Spinal cord (tissue), 10 donors: ENCODE measurements at places on chromosomes 2 and 18.
A peak's percentile ranks its signal among the peaks of the same experiment; 100 is the strongest.

- H3K4me3 ChIP-seq: no peak overlapping the region
- H3K27me3 ChIP-seq: no peaks in the 10 kb centered on the region
- no peak overlapping the region for H3K27ac ChIP-seq
- H3K36me3 ChIP-seq: no peaks in the 10 kb centered on the region
- peaks cover 3% of the 10 kb centered on the region for H3K4me1 ChIP-seq
- no peak for DNase-seq
Measured at GRCh38 chr2:134739879-134740301, 21.1 kb upstream of the TMEM163 start.

DNA sequence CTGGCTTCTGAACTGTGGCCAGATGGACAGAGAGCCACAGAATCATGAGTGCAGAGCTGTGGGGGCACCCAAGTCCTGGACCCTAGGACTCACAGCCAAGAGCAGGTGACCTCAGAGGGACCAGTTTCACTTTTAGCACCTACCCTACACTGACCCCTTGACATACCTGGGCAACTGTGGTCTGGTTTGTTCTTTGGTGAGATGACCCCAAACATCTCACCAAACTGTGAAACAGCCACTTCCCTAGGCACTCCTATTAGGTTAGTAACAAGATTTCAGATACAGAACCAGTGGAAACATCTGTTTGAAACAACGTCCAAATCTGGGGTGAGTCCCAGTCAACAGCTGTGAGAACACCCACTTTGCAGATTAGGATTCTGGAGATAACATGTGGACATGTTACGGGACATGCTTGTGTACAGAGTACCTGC is 1.9 kb upstream of the ZFP36L2 start:
- peaks cover 13% of the 10 kb centered on the region for H3K27me3 ChIP-seq
- H3K36me3 ChIP-seq: peaks cover 24% of the 10 kb centered on the region
- no peak for DNase-seq
- no peak overlapping the region for H3K4me3 ChIP-seq

DNA sequence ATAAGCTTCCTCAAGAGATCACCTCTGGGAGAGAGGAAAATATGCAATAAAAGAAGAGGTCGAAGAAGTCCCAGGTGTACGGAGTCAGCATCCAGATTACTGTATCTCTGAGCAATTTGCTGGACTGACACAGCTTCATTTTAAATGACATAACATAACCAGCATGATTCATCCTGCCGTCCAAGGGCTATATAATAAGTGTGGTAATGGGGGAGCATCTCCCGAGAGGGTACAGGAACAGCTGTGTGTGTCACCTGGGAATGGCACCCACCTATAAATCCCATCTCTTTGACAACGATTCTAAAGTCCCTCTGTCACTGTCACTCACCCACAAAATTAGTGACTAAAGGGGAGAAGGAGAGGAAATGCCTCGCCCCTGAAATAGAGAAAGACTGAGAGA is 19.3 kb upstream of the FZD7 start:
- no peak for DNase-seq
- peaks cover 6% of the 10 kb centered on the region for H3K4me1 ChIP-seq
- no peaks in the 10 kb centered on the region for H3K27me3 ChIP-seq
- no peak overlapping the region for H3K27ac ChIP-seq
- H3K36me3 ChIP-seq: no peaks in the 10 kb centered on the region
- no peak overlapping the region for H3K4me3 ChIP-seq

- peak overlapping the region; percentile 22 for H3K27ac ChIP-seq
- no peak overlapping the region for H3K4me3 ChIP-seq
- H3K36me3 ChIP-seq: no peaks in the 10 kb centered on the region
- no peak for DNase-seq
- H3K27me3 ChIP-seq: no peaks in the 10 kb centered on the region
Measured at GRCh38 chr2:239818531-239819011, 206.6 kb downstream of the NDUFA10 start.

DNA sequence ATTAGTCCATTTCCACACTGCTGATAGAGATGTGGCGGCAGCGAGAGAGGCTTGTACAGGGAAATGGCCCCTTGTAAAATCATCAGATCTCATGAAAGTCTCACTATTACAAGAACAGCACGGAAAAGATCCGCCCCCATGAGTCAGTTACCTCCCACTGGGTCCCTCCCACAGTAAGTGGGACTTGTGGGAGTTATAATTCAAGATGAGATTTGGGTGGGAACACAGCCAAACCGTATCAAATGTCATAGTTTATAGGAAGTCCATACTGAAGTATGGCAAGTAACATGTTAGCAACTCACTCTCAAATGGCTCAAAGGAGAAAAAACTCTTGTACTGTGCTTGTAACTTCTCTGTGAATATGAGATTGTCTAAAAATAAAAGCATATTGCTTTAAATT is 56.1 kb downstream of the FARP2 start:
- no peak overlapping the region for H3K4me3 ChIP-seq
- peaks cover 4% of the 10 kb centered on the region for H3K4me1 ChIP-seq
- no peaks in the 10 kb centered on the region for H3K27me3 ChIP-seq
- no peak for DNase-seq
- no peak overlapping the region for H3K27ac ChIP-seq
- H3K36me3 ChIP-seq: peaks cover 40% of the 10 kb centered on the region

DNA sequence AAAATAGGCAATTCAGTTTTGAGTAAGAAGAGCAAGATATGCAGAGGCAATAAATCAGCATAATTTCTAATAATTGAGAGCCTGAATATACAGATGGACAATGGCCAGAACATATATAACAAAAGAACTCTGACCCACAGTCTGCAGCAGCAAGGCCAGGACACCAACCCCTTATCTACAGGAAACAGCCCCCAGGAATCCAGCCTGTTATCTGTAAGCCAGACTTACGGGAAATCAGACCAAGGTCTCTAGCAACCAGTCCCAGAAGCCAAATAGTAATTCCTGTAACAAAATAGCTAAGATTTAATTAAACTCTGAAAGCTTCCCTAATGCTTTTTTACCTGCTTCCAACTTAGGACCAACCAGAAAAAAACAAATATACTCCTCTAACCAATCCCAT is 434.5 kb upstream of the GYPC start:
- no peaks in the 10 kb centered on the region for H3K36me3 ChIP-seq
- H3K4me3 ChIP-seq: no peak overlapping the region
- H3K4me1 ChIP-seq: no peaks in the 10 kb centered on the region
- no peak overlapping the region for H3K27ac ChIP-seq

DNA sequence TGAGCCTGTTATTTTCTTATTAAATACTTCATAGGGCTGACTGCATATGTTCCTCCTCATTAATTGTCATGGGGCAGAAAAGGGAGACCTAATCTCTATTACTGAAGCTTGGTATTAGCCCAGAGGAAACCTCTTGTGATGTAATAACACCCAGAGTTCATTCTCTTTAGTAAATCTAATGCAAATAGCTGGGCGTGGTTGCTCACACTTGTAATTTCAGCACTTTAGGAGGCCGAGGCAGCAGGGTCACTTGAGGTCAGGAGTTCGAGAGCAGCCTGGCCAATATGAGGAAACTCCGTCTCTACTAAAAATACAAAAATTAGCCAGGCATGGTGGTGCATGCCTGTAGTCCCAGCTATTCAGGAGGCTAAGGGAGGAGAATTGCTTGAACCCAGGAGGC is 14.7 kb downstream of the DAW1 start:
- no peaks in the 10 kb centered on the region for H3K27me3 ChIP-seq
- peaks cover 4% of the 10 kb centered on the region for H3K4me1 ChIP-seq
- H3K27ac ChIP-seq: no peak overlapping the region
- no peak overlapping the region for H3K4me3 ChIP-seq
- no peak for DNase-seq
